Brain pericyte (primary cell): ENCODE measurements at places on chromosomes 6 and 20.

- DNase-seq, result no peak
Measured at GRCh38 chr20:61629602-61630390, 377.7 kb downstream of the CDH4 start.

DNA sequence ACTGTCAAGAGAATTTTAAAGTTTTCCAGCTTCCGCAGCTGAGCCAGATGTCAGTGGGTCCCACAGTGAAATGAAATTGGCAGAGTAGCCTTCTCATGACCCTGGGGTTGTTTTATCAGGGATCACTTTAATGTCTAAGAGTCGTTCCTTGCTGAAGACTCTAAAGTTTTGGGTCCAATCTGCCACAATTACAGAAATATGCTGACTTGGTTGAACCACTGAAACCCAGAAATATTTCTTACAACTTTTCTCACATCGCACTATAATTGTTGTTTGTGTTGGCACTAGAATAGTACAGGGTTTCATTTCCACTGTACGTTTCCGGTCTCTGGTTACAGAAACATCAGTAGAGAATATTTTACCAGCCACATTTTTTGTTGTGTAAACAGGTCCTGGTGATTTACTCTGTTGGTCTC, 109.0 kb downstream of the HMGCLL1 start:
- peak; percentile 58 for DNase-seq

- DNase-seq, result no peak
Measured at GRCh38 chr20:51624157-51624731, 81.7 kb upstream of the NFATC2 start.

GRCh38 chr6:33566182-33567084, 13.6 kb downstream of the BAK1 start:
- no peak for DNase-seq

DNA sequence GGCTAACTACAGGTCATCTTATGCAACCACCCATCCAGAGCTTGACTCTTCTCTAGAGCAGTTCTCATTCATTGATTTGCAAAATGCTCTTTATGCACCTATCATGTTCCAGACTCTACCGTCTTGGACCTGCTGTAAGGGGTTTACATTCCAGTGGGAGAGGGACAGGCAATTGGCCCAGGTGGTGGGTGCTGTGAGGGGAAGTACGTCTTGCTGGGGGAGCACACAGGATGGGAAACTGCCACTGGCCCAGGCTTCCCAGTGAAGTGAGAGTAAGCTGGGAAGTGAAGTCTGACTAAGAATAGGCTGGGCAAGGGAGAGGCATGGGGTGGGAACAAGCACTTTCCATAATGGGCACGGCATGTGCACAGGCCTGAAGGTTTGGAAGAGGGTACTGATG, 13.8 kb downstream of the OLIG3 start:
- DNase-seq, result no peak

DNA sequence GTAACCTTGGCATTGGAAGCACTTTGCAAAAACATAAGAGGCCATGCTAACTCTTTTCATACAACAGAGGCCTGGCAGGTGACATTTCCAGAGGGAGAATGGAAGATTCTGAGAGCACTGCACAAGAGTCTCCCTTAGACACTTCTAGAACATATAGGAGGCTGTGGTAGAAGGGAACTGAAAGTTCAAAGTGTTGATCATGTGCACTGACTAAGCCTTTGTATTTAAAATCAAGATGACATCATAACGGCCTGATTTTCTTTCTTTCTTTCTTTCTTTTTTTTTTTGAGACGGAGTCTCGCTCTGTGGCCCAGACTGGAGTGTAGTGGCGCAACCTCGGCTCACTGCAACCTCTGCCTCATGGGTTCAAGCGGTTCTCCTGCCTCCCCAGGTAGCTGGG, 26.8 kb upstream of the DNAAF9 start:
- DNase-seq, result no peak

GRCh38 chr6:165858586-165858985, 195.5 kb upstream of the PDE10A start:
- no peak for DNase-seq

GRCh38 chr6:67200626-67201403, 1434.3 kb upstream of the ADGRB3 start:
- DNase-seq, result no peak

- no peak for DNase-seq
Measured at GRCh38 chr20:740162-740561, 28.1 kb downstream of the SLC52A3 start.

DNA sequence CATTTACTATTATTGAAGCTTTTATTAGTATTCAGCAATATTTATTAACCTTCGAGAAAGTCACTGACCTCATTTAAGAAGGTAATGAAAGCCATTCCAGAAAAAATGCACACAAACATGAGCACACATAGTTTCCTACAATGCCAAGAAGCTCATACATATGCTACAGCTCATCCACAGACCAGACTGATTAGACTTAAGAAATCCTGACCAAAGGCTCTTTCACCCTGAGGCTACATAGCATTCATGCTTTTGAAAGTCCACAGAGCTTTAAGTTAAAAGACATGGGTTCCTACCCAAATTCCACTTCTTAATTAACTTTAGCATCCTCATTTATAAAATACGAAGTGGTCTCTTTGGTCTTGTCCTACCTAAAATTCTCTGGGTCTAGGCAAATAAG, 430.4 kb downstream of the TBC1D32 start:
- no peak for DNase-seq

- no peak for DNase-seq
Measured at GRCh38 chr20:24785141-24786110, 163.6 kb upstream of the CST7 start.

- DNase-seq, result no peak
Measured at GRCh38 chr6:70863343-70863742, 93.5 kb downstream of the B3GAT2 start.

DNA sequence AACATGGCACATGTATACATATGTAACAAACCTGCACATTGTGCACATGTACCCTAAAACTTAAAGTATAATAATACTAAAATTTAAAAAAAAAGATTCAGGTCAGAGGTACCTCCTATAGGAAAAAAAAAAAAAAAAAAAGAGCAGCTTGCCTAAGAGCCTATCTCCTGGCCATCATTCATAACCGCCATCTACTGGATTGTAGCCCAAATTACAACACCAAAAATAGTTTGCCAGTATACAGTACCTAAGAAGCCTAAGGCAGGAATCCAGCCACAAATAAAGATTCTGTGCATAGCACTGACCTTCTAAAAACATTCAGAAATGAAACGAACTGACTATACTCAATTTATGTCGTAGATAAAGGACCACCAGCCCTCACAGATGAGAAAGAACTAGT, 438.4 kb upstream of the ADGRB3 start:
- no peak for DNase-seq

GRCh38 chr6:102114402-102114801, 720.9 kb downstream of the GRIK2 start:
- no peak for DNase-seq

GRCh38 chr20:43323592-43323991, 133.9 kb upstream of the PTPRT start:
- DNase-seq, result no peak

- no peak for DNase-seq
Measured at GRCh38 chr20:10994991-10995700, 321.3 kb upstream of the JAG1 start.

DNA sequence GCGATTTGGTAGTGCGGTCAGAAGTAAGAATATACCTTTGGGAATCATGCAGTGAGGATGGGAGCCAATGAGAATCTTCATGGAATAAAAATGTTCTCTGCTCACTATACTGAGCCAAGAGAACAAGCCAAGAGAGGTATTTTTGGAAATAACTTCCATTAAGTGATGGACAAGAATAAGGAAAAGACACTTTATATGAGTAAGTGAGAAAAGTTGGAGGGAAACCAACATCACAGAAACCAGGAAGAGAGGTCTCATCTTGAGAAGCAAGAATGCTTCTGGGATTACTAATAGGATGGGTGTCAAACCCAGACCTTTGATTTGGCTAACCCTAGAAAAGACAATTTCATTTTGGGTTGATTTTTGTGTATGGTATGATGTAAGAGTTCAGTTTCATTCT, 181.2 kb upstream of the JAG1 start:
- no peak for DNase-seq

- no peak for DNase-seq
Measured at GRCh38 chr20:16459019-16459700, 114.1 kb downstream of the KIF16B start.

- DNase-seq, result no peak
Measured at GRCh38 chr20:44603327-44603726, 20.9 kb downstream of the PKIG start.
